Activated CD4-positive, alpha-beta T cell treated with anti-CD3 and anti-CD28 coated beads for 36 hours (primary cell): ENCODE measurements at places on chromosomes 16 and 17. TPM values are rescaled to one million over a fixed set of nuclear protein-coding genes. Genes with fewer than 3 reads are reported as not detected.

DNA sequence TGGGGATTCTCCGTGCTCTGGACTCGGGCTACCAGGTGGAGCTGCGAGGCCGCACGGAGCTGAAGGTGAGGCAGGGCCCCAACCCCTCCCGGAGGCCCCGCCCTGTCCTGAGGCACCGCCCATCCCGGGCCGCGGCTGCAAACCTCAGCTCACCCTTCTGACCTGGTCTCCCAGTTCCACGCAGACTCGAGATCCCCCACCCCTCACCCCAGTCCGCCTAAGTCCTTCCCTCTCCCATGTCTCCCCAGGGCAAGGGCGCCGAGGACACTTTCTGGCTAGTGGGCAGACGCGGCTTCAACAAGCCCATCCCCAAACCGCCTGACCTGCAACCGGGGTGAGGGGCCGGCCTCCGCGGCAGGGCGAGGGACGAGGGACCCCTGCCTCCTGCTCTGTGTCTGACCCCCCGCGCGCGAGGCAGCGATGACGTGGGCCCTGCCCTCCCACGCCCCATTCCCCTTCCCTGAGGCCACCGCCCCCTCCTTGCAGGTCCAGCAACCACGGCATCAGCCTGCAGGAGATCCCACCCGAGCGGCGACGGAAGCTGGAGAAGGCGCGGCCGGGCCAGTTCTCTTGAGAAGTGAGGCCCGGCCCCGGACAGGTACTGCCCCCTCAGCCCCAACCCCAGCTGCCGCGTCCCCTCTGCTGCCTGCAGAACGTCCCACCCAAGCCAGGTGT, 13.7 kb downstream of the GUCY2D start:
- peak; percentile 54 for DNase-seq

DNA sequence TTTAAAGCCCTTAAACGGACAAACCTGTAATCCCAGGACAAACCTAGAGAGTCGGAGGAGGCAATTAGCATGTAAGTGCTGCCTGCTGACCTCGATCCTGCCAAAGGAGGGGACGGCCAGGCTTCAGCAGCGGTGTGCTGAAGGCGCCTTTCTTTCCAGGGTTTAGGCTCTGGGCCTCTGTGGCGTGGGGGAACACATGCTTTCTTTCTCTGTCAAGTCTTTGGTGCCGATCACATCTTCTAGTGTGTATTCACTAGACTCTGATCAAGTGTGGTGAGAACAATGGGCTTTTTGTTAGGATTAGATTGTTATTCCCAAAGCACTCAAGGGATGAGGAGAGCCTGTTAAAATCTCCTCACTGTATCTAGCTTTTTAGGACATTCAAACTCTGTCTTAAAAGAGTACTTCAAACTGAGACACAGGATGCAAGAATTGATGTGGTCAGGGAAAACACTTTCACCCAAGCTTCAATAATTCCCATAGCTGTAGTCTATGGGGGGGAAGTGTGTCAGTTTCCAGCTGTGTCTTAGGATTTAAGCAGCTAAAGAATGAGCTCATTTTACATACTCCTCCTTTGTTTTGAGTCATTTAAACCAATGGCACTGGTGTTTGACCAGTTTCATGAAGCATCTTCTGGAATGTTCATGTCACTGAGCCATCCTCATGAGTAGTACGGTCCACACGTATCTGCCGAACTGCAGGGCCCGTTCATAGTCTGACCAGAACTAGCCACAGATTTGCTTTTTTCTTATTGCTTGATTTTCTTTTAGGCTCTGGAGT, 51.2 kb downstream of the RPA1 start:
- no peak for DNase-seq

PLA2G10 gene
- total RNA-seq = not detected

DNA sequence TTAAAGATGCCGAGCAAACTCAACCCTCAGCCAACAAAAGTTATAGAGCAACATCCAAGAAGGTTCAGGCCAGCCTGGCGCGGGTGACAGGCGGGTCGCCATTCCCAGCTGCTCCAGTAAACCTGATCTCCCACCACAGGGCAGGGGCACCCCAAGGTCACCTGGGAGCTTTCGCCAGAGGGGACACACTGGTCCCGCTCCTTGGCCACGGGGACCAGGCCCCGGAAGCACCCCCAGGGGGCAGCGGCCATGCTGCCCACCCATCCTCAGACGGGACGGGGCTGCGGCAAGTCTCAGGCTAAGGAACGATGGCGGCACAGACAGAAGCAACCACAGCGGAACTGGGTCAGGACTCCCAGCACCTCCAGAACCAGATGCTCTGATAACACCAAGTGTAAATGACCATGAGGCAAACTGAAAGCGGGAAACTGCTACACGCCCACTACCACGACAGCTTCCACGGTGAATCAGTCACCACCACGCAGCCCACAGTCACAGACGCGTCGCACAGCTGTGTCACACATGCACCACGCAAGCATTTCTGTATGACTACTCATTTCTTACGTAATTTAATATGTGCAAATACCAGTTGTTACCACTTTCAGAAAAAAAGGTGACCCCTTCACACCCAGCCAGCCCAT, 14.1 kb upstream of the CCDC154 start:
- DNase-seq = peak; percentile 65

- peak; percentile 65 for DNase-seq
Measured at GRCh38 chr17:27579897-27580321, 51.1 kb upstream of the LGALS9 start.
